ENCODE measurements at places on chromosomes 1 and 21.

DNA sequence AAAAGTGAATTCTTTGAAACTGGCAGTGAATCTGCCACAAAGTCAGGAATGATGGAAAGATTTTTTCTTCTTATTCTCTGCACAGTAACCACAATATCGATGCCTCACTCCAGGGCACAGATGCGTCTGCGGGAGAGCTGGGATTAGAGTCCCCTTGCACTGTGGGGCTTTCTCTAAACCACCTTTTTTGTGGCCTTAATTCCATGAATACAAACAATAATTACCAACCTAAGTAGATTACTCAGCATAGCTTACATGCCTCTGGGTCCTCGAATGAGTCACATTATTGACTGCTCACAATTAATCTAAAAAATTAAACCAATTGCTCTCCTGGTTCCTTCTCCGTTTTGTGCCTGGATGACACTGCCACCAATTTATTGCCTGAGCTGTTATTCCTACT, 125.8 kb downstream of the KAZN start:
- no peak for DNase-seq

DNA sequence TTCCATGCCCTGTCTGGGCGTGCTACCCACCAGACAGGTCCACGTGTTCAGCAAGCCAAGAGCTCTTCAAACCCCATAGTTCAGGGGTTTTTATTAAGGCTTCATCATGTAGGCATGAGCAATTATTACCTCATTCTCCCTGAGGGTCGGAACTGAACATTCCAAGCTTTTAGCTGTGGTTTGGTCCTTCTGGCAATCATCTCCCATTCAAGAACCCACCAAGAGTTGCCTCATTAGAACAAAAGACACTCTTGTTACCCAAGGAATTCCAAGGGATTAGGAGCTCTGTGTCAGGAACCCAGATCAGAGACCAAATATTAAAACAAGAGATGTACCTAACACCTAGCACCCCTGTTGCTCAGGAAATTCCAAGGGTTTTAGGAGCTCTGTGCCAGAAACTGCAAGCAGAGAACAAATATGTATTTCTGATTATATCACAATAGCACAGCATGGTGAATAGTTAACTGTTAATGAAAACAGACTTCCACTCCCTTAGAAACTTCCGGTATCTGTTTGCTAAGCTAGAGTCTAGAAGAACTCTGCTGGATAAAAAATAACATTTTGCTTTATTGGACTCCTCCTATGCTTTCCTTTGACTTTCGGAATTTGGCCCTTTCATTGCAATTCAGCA, 201.2 kb upstream of the L1TD1 start:
- DNase-seq = no peak

DNA sequence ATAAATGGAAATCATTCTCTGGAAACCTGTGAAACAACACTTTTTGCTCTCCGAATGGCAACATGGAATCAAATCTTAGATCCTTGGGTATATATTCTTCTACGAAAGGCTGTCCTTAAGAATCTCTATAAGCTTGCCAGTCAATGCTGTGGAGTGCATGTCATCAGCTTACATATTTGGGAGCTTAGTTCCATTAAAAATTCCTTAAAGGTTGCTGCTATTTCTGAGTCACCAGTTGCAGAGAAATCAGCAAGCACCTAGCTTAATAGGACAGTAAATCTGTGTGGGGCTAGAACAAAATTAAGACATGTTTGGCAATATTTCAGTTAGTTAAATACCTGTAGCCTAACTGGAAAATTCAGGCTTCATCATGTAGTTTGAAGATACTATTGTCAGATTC, 45.7 kb downstream of the PTGFR start:
- no peak for DNase-seq

- DNase-seq = no peak
Observed at GRCh38 chr1:7371926-7372325, 399.2 kb upstream of the VAMP3 start.

GRCh38 chr1:44422161-44422560, 17.1 kb downstream of the RNF220 start:
- DNase-seq = no peak

DNA sequence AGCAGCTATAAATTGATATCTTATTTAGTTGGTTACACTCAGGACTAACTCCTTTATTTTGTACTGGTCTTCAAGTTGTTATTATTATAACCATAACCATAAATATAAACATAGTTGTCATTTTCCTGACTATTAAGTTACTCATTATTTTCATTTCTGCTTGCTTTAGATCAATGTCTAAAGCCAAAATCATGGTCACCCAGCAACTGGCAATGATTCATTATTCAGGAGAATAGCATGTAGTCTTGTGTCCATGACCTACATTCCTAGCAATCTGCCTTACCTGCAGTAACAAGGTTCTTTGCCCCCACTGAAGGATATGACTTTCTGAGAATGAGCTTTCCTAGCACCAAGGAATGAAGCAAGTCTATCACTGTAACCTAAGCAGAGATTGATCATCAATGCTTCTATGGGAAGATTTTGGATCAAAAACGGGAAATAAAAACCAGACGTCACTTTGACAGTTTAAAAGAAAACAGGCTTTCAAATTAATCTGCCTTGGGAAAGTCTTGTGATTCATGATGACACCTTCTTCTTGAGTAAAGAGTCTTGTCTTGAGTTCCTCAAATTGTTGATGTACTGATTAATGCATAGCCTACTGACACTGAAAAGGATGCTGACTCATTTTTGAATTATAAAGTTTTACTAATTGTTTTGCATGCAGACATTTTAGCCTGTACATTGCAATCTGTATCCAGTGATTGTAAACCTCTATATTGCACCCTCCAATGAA, 203.3 kb upstream of the IVNS1ABP start:
- no peak for DNase-seq

DNA sequence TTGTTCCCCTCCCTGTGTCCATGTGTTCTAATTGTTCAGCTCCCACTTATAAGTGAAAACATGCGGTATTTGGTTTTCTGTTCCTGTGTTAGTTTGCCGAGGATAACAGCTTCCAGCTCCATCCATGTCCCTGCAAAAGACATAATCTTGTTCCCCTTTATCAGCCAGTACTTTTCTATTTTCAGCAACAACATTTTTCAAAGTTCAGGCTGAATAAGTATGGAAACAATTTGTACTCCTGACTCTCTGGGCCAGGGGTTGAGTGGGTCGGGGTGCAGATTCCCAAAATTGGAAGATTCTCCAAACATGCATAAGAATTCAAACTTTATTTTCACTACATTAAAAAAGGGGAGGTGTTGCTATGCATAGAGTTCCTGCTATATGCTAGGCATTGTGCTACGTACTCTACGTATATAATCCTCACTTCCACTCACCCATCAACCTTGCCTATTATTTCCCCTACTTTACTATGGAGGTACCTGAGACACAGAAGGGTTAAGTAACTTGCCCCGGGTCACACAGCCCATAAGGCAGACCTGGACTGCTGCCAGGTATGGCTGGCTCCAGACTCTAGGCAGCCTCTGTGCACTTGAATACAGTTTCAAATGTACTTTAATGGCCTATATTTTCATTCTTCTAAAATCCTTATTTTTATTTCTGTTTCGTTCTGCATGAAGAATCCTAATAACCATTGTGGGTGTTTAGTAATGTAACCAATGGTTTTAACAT, 117.1 kb upstream of the C8B start:
- DNase-seq = no peak

DNA sequence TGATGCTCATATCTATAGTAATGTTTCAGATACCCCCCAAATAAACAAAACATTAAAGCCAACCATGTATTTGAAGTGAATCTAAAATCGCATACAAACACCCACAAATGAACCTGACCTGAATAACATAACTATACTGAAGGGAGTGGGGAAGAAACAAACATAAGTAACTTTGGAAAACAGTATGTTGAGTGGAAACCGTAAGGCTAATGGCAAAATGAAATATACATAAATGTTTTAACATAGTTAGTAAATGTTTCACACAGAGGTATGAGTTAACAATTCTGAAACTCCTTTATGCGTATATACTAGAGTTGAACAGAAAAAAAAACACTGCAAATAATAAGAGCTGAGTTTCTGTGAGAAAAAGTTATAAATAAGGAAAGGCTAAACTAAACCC, 125.6 kb downstream of the ACBD6 start:
- no peak for DNase-seq

GRCh38 chr21:15015622-15016471, 49.0 kb downstream of the NRIP1 start:
- DNase-seq = no peak

GRCh38 chr1:90719330-90720144, 2.4 kb upstream of the BARHL2 start:
- DNase-seq = peak; percentile 70

- no peak for DNase-seq
Observed at GRCh38 chr1:15116966-15117365, 36.6 kb upstream of the TMEM51 start.

GRCh38 chr1:55362558-55362957, 147.4 kb upstream of the USP24 start:
- no peak for DNase-seq

DNA sequence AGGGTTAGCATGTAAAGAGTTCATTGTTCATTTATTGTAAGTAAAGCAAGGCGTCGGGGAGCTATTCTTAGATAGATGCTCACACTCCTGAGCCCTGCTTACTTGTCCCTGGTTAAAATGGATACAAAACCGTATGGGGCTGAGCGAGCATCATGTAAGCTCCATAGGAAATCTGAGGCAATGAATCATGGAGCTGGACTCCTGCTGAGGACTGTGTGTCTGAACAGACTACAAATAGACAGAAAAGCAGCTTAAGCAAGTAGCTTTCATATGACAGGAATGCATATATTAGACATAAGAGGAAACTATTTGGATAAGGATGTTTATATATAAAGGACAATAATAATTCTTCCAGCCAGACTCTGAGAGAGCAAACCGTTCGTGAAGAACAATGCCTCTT, 604.9 kb upstream of the PTBP2 start:
- no peak for DNase-seq

DNA sequence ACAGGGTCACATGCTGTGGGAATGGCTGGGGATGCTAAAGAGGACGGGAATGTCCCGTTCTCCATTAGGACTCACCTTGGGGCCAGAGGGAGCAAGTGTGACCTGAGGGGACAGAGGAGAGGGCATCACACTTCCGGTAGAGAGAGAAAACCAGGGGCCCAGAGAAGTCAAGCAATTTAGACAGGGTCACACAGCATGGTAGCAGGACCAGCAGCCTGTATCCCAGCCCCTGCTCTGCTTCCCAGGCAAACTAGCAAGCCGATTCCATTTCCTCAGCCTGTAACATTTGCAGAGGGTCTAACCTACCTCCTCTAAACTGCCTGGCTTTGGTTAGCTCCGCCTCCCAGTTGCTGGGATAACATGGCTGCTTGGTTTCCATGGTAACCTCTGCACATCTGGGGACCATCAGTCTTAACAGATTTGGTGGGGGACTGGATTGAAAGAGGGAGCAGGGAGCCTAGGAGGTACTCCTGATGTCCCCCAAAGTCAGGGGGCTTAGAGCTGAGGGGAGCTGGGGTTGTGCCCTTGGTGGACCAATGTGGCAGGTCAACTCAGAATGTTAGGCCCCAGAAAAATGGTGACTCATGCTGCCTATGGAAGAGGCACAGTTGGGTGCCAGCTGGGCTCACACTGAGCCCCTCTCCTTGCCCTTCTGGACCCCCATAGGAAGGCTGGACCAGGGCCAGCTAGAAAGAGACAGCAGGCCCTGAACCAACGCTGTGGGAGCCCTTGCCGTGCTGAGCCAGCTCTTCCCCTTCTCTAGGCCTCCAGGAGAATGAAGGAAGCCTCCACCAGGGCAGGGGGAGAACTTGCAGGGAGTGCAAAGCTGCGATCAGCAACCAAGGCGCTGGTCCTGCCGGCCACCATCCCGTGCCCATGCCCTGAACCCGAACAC, 9.5 kb downstream of the COL16A1 start:
- no peak for DNase-seq

DNA sequence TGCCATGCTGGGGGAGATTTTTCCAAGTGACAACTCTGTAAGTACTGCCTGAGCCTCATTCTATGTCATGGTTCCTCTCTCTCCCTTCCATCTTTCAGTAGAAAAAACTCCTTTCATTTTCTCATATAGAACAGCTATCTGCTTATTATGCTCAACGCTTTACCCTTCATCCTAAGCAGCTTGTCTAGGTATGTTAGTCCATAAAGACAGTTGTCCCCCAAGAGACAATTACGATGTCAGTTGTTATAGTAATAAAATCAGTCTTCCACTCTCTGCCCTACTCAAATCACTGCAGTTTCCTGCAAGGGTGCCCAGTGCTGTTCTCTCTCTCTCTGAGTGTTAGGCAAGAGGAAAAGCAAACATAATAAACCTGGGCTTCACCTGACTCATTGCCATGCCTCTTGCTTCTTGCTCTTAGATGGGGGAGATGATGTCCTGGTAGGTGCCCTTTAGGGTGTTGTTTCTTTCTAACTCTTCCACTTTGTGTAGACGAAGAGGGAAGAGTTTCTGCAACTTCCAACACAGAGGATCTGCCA, 59.4 kb downstream of the PAPPA2 start:
- DNase-seq = no peak

DNA sequence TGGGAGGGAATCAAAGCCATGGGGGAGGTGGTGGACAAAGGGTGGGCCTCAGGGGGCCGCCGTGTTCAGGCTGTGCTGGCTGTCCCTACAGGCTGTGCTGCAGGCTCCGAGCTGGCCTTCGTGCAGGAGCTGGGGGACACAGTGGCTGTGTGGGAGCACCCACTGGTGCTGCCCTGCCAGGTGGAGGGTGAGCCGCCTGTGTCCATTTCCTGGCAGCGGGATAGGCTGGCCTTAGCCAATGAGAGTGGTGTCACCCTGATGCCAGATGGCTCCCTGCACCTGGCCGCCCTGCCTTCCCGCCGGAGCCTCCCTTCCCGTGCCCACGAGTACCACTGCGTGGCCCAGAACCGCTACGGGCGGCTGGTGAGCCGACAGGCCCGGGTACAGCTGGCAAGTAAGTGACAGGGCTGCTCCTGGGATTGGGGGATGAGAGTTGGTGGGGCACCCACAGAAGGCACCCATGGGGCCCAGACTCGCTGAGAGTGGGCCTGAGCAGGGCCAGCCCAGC, 20.2 kb downstream of the SLC27A3 start:
- DNase-seq = peak; percentile 45

DNA sequence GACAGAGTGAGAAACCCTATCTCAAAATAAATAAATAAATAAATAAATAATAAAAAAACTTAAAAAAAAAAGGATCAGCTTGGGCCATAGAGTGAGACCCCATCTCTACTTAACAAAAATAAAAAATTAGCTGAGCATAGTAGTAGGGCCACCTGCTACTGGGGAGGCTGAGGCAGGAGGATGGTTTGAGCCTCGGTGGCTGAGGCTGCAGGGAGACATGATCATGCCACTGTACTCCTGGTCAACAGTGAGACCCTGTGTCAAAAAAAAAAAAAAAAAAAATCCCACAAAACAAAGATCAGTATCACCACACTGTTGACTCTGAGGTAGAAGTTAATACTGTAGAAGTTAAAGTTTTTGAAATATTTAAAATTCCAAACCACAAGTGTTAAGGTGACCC, 29.1 kb downstream of the SLC16A1 start:
- DNase-seq = no peak

GRCh38 chr1:227170361-227171166, 147.7 kb downstream of the CDC42BPA start:
- no peak for DNase-seq

GRCh38 chr1:214720561-214720960, 117.6 kb downstream of the CENPF start:
- no peak for DNase-seq

DNA sequence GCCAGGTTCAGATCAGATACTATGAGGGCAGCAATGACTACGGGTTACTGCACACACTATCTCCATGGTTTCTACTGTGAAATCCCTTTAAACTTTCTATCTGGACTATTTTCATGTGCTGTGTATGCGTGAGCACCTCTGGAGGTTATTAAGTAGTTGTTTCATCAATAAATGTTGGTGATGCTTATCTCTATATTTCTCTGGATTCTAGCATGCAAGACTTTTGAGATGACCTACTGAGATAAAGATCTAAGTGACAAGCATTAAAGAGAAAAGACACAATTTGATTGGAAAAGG, 194.0 kb downstream of the NRIP1 start:
- no peak for DNase-seq

Data from ecto neural progenitor cell (in vitro differentiated cells).